Tracheal epithelial cell (primary cell): ENCODE measurements at places on chromosomes 12 and 14. TPM values are rescaled to one million over a fixed set of nuclear protein-coding genes. Genes with fewer than 3 reads are reported as not detected.

Gene ATG101
- total RNA-seq = 76.1 and 124 TPM in 2 replicates

Gene GXYLT1
- total RNA-seq = 8.9 and 11.7 TPM in 2 replicates

Gene LTBR
- total RNA-seq = 110 and 121 TPM in 2 replicates

Gene ZNF641
- total RNA-seq = 4.7 and 11.8 TPM in 2 replicates

Gene HVCN1
- total RNA-seq = 0.48 and 0.85 TPM in 2 replicates

Gene TAS2R46
- 0.85 and 0.96 TPM in 2 replicates for total RNA-seq

Gene CISTR
- not detected in 2 replicates for total RNA-seq

Gene VDR
- total RNA-seq = 5.5 and 10.0 TPM in 2 replicates

Gene GLI1
- under 0.01 TPM in 1 of 2 replicates, not detected in the other for total RNA-seq

Gene MFAP5
- 0.72 and 11.5 TPM in 2 replicates for total RNA-seq

Gene COX8C
- total RNA-seq = not detected in 2 replicates

Gene ACSS3
- 0.64 and 2.9 TPM in 2 replicates for total RNA-seq

Gene TMEM132C
- total RNA-seq = not detected in 2 replicates

Gene RNU4-1
- total RNA-seq = under 0.01 TPM in 2 replicates

Gene TAS2R43
- total RNA-seq = 0.96 TPM in 1 of 2 replicates, not detected in the other

Gene CCDC177
- total RNA-seq = not detected in 2 replicates

Gene KRT73
- total RNA-seq = not detected in 2 replicates

Gene KRT3
- total RNA-seq = not detected in 2 replicates

Gene AP1G2
- total RNA-seq = 37.3 and 56.4 TPM in 2 replicates

Gene TMTC1
- 8.3 and 16.6 TPM in 2 replicates for total RNA-seq

Gene TSPAN19
- not detected in 2 replicates for total RNA-seq

Gene AQP6
- not detected in 2 replicates for total RNA-seq

Gene AMDHD1
- not detected in 2 replicates for total RNA-seq

Gene BAZ1A
- 51.6 and 66.5 TPM in 2 replicates for total RNA-seq

Gene MIP
- total RNA-seq = not detected in 2 replicates

Gene CD69
- total RNA-seq = 0.48 TPM in 1 of 2 replicates, not detected in the other

Gene RTN1
- total RNA-seq = under 0.01 TPM in 1 of 2 replicates, not detected in the other

Gene ARMH4
- total RNA-seq = 1.4 TPM in 1 of 2 replicates, not detected in the other

Gene PPP1R1A
- 0.72 TPM in 1 of 2 replicates, not detected in the other for total RNA-seq

Gene PRB2
- total RNA-seq = not detected in 2 replicates

Gene KRT71
- total RNA-seq = not detected in 2 replicates

Gene SLC5A8
- total RNA-seq = not detected in 2 replicates

Gene CLEC4C
- not detected in 2 replicates for total RNA-seq

Gene COPS7A
- total RNA-seq = 56.6 and 68.8 TPM in 2 replicates

Gene BCL2L14
- 0.21 TPM in 1 of 2 replicates, not detected in the other for total RNA-seq

Gene RD3L
- total RNA-seq = not detected in 2 replicates

Gene SLC25A21
- total RNA-seq = 1.4 and 1.9 TPM in 2 replicates

Gene IFI27
- 30.7 and 39.5 TPM in 2 replicates for total RNA-seq

Gene CLEC2D
- total RNA-seq = 1.4 and 4.0 TPM in 2 replicates

Gene ABCB9
- total RNA-seq = 3.1 and 8.3 TPM in 2 replicates

Gene ADCY6
- 12.8 and 20.7 TPM in 2 replicates for total RNA-seq

Gene SSTR1
- total RNA-seq = under 0.01 TPM in 1 of 2 replicates, not detected in the other

Gene TOMM20L
- total RNA-seq = not detected in 2 replicates

Gene TAS2R19
- 0.43 and 1.2 TPM in 2 replicates for total RNA-seq

Gene JPH4
- total RNA-seq = not detected in 2 replicates

Gene TPH2
- not detected in 2 replicates for total RNA-seq

Gene GLIPR1L1
- total RNA-seq = not detected in 2 replicates

Gene ADGRD1
- not detected in 2 replicates for total RNA-seq

Gene ARL6IP4
- total RNA-seq = 160 and 183 TPM in 2 replicates

Gene TAS2R20
- 0.64 and 0.96 TPM in 2 replicates for total RNA-seq

Gene SLC10A1
- total RNA-seq = not detected in 2 replicates

Gene POU6F1
- 0.64 and 0.96 TPM in 2 replicates for total RNA-seq

Gene FOXA1
- 2.9 and 4.9 TPM in 2 replicates for total RNA-seq

Gene ZFYVE1
- 6.6 and 8.9 TPM in 2 replicates for total RNA-seq

Gene RERG
- 0.64 TPM in 1 of 2 replicates, not detected in the other for total RNA-seq

Gene REP15
- total RNA-seq = 0.72 TPM in 1 of 2 replicates, not detected in the other

Gene GPR137C
- total RNA-seq = under 0.01 TPM in 1 of 2 replicates, not detected in the other
